ENCODE measurements at places on chromosomes 12 and 14.

DNA sequence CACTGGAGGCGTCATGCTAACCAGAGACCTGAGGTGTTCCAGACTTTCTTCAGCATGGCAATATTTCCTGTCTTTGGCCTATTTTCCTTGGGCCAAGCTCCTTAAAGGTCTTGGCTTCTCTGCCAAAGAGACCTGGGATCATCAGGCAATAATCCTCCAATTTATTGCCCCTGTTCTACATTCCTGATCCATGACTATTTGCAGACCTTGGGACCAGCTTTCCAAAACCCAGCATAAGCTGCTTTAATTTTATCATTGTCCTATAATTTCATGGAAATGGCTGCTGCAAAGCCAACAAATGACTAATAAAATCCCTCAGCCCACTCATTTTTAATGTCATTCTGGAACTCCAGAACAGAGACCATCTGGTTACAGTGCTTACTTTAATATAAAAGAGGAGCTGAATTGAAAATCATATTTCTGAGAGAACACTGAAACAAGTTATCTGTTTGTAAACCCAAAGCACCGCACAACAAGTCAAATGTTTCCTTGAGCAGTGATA, 166.9 kb upstream of the BTG1 start:
- DNase-seq: no peak

DNA sequence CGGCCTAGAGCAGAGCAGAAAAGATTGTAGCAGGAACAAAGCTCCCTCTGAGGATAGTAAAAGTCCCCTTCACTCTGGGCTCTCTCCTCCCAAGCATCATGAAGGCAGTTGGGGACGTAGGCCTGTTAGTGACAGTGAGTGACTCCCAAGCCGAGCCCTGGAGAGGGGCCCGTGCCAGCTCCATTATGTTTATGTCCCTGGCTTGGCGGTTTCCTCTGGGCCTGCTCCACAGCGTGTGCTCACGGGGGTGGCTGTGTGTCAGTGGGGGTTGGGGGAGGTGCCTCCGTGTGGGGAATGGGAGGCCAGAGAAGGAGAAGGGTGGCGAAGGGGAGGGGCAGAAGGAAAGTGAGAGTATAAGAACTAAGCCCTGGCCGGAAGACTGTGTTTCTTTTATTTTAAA, 170.0 kb upstream of the VASH1 start:
- DNase-seq: no peak

DNA sequence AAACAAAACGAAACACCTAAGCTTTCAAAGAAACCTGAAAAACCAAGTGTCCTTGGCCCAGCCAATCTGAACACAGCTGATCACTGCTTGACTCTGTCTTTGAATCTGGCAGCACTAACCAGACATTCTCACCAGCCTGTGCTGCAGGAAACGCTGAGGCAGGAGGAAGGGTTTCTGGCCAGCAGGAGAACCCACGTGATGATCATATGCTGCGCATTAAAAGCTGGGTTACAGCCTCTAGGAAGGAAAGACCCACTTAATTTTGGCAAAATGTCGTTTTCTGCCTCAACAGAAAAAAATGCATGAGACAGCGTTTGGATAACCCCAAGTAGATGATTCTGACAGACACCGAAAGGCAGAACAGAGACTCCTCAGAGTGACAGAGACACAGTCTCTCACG, 9.8 kb downstream of the APPL2 start:
- no peak for DNase-seq

DNA sequence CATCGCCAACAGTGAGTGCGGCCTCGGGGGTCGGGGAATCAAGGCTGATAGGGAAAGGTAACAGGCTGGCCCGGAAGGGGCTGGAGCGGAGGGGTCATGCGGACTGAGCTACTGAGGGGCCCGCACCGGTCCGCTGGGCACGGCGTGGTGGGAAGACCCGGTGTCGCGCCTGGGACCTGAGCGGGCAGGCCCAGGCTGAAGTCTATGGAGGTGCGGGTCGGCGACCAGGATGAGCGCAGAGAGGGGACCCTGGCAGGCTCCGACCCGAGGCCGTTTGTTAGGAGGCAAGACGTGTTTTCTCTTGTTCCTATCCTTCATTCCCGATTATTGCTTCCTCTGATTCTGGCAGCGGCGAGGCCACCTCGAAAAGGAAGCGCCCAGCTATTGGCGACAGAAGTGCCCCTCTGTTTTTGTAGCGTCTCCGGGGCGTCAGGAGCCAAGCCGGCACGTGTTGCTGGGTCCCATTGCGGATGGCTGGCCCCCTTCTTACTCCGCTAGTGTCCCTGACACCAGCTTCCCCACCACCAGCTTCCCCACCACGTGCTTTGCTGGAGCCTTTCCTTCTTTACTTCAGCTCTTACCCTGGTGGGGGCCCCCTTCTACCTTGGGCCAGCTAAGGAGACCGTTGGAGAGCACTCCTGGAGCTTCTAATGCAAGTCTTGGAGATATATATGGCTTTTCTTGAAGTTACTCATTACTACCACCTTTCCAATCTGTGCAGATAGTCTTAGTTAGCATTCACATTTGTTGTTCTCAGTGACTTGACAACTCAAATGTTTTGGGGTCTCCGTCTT, 653 bp downstream of the PA2G4 start:
- no peak for DNase-seq

DNA sequence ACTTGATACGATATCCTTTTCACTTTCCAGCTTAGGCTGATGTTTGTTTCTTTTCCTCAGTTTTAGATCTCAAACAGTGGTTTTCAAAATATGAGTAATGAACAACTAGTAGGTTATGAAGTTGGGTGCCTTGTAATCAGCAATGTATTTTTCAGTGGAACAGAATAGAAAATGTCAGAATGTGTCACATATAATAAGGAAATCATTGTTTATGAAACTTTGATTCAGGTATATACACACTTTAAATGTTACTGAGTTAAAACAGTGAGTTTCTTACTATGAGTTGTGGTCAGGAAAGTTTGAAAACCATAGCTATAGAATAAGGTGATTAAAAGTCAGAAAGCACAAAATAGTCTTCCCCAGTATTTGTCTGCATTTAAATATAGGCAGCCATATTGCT, 39.8 kb downstream of the TBK1 start:
- no peak for DNase-seq

GRCh38 chr14:36022765-36023410, 153.6 kb downstream of the PTCSC3 start:
- DNase-seq: no peak

DNA sequence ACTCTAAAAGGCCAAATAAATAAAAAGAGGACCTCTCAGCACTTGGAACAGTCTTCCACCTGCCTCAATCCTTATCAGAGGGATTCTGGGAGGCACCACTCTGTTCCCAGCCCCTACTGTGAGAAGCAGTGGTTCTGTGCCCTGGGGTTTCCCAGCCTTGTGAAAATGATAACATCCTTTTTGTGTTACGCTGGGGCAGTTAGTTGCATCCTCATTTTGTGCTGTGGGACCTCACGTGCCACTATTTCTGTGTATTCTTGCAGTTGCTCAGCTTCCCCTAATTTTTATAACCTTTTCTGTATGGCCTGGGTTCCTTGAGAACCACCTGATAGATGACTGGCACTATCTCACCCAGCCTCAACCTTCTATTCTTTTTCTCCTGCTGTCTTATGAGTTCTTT, 10.8 kb upstream of the CMA1 start:
- no peak for DNase-seq

- DNase-seq: no peak
Measured at GRCh38 chr12:30188602-30189326, 405.0 kb upstream of the TMTC1 start.

- DNase-seq: no peak
Measured at GRCh38 chr12:46370380-46370734, 2.2 kb downstream of the SLC38A2 start.

DNA sequence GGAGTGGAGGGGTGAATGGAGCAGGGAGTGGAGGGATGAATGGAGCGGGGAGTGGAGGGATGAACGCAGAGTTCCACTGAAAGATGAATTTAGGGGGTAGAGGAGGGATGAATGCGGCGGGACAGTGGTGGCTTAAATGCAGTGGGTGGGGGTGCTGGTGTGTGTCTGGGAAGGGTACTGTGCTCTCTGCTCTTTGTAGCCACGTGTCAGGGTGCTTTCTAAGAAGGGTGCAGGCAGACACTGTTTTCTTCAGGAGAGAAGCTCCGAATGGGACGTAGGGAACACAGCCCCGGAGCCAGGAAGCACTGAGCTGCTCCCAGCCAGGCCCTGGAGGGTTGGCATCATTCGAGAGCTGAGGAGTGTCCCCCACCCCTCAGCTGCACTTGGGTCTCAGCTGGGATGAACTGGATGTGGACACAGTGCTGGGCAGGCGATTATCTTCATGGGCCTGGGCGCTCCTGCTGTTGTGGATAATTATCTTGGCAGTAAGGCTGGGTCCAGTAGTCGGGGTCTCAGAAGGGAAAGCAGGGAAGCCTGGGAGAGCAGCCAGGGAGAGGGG, 9.5 kb upstream of the CEP170B start:
- DNase-seq: no peak

- DNase-seq: no peak
Measured at GRCh38 chr14:39102265-39102968, 618 bp downstream of the SEC23A start.

- no peak for DNase-seq
Measured at GRCh38 chr14:100148837-100149731, 10.4 kb downstream of the DEGS2 start.

DNA sequence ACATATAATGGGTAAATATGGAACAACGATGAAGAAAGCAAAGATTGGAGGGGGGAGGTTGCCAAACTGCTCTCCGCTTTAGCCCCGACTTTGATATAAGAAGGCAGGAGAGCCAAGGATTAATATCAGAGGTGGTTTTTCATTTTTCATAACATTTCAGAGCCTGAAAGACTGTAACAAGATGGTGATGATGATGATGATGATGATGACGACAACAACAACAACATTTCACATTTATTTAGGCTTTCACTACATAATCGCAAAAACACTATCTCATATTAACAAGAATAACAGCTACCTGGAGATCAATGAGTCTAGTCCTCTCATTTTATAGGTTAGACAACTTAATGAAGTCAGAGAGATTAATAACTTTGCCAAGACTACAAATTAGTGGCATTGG, 86.1 kb downstream of the ANKS1B start:
- DNase-seq: no peak

- peak; percentile 15 for DNase-seq
Measured at GRCh38 chr12:120110550-120111501, 5.7 kb downstream of the RAB35 start.

DNA sequence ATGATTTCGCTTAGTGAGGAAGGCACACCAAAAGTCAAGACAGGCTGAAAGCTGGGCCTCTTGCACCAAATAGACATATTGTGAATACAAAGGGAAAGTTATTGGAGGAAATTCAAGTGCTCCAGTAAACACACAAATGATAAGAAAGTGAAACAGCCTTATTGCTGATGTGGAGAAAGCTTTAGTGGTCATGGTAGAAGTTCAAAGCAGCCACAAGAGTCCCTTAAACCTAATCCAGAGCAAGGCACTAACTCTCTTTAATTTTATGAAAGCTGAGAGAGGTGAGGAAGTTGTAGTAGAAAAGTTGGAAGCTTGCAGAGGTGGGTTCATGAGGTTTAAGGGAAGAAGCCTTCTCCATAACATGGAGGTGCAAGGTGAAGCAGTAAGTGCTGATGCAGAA, 988.3 kb downstream of the VRK1 start:
- no peak for DNase-seq

GRCh38 chr12:96403870-96404269, 3.6 kb upstream of the CDK17 start:
- DNase-seq: no peak

GRCh38 chr14:65043893-65044595, 57.3 kb downstream of the FNTB start:
- DNase-seq: no peak

GRCh38 chr14:60196291-60196690, 31.1 kb upstream of the DHRS7 start:
- DNase-seq: no peak

DNA sequence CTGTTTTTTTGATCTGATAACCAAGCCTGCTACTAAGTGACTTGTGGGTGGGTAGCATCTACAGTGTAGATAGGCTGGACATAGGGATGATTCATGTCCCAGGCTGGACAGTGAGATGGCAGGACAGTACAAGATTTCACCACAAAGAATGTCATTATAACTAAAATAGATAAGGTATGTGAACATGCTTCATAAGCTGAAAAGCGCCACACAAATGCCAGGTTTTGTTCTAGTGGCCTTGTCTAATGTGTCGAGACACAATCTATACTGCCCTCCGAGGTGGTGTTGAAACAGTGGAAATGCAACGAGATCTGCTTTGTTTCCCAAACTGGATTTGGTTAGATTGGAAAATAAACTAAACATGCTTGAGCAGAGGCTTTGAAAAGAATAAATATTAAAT, 4.4 kb downstream of the LGALS3 start:
- DNase-seq: no peak

- DNase-seq: no peak
Measured at GRCh38 chr14:99763527-99764221, 29.5 kb upstream of the EML1 start.

DNA sequence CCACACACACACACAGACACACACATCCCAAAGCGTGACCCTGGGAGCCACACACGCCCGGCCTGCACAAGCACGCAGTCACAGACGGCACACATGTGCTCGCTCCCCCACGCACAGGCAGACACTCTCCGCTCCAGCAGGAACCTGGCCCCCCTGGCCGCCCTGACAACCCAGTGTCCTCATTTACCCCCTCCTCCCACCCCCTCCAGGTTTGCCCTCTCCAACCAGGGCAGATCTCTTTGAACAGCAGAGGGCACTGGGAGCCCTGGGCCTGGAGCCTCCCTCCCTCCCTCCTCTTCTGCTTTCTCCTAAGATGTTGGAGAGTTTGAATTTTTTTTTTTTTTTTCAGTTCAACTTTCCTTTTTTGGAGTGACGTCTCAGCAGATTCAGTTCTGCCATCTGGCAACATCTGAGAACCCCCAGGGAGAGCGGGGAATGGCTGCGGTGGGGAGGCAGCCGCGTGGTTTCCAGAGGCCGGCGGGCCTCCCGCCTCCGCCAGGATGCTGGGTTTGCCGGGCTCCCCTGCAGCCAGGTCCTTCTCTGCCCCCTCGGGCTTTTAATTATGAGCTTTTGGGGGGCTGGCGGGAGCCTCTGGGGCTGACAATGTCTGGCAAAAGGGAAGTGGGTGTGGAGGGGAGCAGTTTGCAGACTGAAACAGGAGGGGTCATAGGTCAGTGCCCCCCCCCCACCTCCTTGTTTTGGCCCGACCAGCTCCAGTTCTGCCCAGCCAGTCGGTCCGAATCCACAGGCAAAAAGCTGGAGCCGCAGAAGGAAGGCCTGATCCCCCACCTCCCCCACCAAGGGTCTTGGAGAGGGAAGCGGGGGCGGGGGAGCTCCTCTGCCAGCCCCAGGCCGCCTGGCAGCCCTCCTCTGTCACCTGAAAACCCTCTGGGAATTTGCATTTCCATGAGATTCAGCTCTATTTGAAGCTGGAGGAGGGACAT, 1.3 kb upstream of the NCOR2 start:
- peak; percentile 20 for DNase-seq

GRCh38 chr12:121205491-121205890, 4.4 kb upstream of the P2RX4 start:
- no peak for DNase-seq

GRCh38 chr12:66354291-66354690, 52.0 kb downstream of the HELB start:
- DNase-seq: no peak

DNA sequence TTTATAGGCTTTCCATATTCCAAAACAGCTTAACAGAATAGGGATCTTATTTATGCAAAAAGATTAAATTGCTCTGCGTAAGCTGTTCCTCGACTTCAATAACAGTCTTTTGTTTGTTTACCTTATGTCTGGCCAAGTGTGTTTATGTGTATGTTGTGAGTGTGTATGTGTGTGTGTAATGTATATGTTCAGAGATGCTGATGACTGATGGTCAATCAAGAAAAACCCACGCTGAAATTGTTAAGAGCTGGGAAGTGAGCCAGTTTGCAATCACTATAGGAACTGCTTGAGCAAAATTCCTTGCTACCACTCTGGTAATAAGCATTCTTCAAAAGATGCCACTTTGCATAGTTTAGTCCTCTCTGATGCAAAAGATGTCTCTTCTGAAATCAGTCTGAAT, 59.6 kb downstream of the PRKD1 start:
- no peak for DNase-seq
